ENCODE measurements at places on chromosomes 12 and 14.

GRCh38 chr14:22190411-22191191 is 398.4 kb downstream of the DAD1 start:
- no peak for DNase-seq

GRCh38 chr12:62113366-62114011 is 146.7 kb upstream of the USP15 start:
- DNase-seq = no peak

DNA sequence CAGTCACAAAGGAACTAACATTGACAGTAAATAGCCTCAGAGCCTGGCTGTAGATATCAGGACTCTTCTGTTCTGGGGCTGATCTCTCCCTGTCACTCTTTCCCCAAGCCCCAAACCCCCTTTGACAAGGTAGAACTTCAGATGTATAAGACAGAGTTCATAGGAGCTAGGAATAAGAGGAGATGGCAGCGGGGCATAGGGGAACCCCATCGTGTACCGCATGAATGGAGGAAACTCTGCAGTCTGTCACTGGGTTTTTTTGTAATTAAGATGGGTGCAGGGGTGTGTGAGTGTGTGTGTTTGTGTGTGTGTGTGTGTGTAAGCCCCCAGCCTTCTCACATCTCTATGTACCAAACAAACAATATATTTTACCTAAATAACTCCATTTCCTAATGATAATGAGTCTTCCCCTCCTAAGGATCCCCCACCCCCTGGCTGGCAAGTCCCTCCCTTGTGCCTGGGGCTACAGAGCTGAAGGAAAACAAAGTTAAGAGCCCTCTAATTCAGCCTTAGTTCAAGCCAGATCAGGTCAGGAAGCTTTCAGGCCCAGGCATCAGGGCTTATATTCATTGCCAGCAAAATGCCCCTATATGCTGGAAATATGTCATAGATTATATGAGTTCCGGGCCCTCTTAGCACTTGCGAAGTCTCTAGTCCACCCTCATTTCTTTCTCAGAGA is 9.1 kb upstream of the HOXC4 start:
- DNase-seq = no peak

GRCh38 chr12:71312768-71313403 is 126.7 kb upstream of the LGR5 start:
- DNase-seq = no peak

GRCh38 chr12:107564946-107565345 is 120.7 kb upstream of the PWP1 start:
- no peak for DNase-seq

- no peak for DNase-seq
Measured at GRCh38 chr14:22849212-22849819, 12.9 kb downstream of the MMP14 start.

DNA sequence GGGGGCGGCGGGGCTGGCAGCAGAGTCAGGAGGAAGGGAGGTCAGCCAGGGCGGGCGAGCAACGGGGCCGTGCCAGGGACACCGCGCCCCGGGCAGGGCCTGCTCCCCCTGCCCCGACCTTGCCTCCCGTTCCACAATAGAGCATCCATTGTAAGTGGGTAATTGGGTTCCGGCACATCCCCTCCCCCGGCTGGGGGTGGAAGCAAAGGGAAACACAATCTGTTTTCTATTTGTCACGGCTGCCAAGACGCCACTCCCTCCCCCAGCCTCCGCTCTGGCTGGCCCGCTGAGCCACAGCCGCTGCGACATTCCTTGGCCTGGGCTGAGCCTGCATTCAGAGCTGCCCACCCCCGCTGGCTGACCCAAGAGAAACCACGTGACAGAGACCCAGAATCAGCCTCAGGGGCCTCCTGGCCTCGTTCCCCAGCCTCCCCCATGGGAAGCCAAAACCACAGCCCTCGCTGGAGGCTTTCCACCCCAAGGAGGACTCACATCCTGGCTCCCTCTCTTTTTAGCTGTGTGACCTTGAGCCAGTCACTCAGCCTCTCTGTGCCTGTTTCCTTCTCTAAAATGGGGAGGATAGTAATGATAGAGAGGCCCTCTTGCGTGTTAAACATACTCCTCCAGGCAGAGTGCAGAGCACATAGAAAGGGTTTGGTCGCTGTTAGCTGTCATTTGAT is 117.6 kb downstream of the SCARB1 start:
- no peak for DNase-seq

Data from activated CD4-positive, CD25-positive, alpha-beta regulatory T cell treated with anti-CD3 and anti-CD28 coated beads, Interleukin-2, amount 50 U/mL, for 72 hours (primary cell).